ENCODE measurements at places on chromosomes 7 and 10. TPM values are rescaled to one million over a fixed set of nuclear protein-coding genes. Genes with fewer than 3 reads are reported as not detected.

The MYO3A gene
- total RNA-seq = 0.22 TPM

The OR2A5 gene
- total RNA-seq = not detected

- H3K27me3 ChIP-seq = no peaks in the 10 kb centered on the region
- no peaks in the 10 kb centered on the region for H3K36me3 ChIP-seq
- no peaks in the 10 kb centered on the region for H3K4me1 ChIP-seq
- no peak for DNase-seq
- no peak overlapping the region for H3K4me3 ChIP-seq
- no peak overlapping the region for H3K27ac ChIP-seq
Measured at GRCh38 chr7:77866370-77866769, 67.8 kb downstream of the PHTF2 start.

- H3K27me3 ChIP-seq = no peaks in the 10 kb centered on the region
- DNase-seq = no peak
- H3K27ac ChIP-seq = no peak overlapping the region
- H3K36me3 ChIP-seq = no peaks in the 10 kb centered on the region
- H3K4me3 ChIP-seq = no peak overlapping the region
- no peaks in the 10 kb centered on the region for H3K4me1 ChIP-seq
Measured at GRCh38 chr10:108362296-108362695, 1197.8 kb upstream of the SORCS1 start.

DNA sequence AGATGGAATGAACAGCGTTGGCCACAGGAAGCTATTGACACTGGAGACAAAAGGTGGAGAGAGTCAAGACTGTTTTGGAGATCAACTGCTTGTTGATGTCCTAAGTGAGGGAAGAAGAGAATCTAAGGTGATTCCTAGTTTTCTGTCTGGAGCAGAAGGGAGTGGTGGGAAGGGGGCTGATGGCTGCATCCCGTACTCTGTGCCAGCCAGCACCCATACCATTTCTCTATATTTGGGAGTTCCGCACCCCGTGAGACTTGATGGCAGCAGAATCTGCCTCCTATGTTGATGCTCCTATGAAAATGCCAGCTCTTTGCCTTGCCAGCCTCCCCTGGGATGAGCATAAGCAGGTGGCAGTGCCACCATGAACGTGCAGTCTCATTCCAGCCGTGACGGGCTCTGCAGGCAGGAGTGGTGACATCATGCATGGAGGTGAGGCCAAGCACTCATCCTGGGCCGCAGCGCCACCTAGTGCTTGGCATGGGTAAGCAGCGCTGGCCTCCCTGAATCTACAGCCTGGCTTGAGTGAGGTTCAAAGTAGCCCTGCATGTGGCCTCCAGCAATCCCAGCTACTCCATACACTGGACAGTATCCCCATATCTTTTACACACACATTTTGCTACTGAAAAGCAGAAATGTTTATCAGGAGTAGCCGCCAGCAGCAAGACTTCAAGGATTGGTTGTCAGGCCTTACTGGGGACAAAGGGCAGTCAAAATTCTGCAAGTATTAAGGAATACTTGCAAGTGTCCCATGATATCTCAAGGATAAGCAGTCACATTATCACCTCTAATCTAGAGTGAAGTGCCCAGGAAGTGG lies 43.0 kb downstream of the PODXL start:
- peaks cover 10% of the 10 kb centered on the region for H3K36me3 ChIP-seq
- no peak overlapping the region for H3K4me3 ChIP-seq
- H3K27me3 ChIP-seq = no peaks in the 10 kb centered on the region
- DNase-seq = peak; percentile 77
- peaks cover 6% of the 10 kb centered on the region for H3K4me1 ChIP-seq

DNA sequence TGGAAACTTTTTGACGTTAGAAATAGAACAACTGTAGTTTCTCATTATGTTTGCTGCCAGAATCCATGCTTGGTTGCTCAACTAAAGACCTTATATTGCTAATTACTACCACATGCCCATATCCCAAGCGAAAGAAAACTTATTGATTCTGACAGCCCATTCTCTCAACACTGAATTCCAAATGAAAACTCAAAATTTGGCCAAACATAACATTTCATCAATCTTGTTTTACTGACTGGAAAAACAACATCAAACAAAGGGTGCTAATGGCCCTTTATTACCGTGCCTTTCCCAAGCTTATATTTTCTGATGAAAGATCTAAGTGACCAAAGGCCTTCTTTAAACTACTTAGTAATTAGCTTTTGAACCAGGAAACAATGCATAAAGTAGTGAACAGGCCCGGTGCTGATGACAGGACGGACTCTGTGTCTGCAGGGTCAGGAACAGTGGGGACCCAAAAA lies 531.8 kb downstream of the KCNMA1 start:
- H3K36me3 ChIP-seq = no peaks in the 10 kb centered on the region
- H3K4me1 ChIP-seq = peaks cover 35% of the 10 kb centered on the region
- no peak for DNase-seq
- no peak overlapping the region for H3K27ac ChIP-seq

DNA sequence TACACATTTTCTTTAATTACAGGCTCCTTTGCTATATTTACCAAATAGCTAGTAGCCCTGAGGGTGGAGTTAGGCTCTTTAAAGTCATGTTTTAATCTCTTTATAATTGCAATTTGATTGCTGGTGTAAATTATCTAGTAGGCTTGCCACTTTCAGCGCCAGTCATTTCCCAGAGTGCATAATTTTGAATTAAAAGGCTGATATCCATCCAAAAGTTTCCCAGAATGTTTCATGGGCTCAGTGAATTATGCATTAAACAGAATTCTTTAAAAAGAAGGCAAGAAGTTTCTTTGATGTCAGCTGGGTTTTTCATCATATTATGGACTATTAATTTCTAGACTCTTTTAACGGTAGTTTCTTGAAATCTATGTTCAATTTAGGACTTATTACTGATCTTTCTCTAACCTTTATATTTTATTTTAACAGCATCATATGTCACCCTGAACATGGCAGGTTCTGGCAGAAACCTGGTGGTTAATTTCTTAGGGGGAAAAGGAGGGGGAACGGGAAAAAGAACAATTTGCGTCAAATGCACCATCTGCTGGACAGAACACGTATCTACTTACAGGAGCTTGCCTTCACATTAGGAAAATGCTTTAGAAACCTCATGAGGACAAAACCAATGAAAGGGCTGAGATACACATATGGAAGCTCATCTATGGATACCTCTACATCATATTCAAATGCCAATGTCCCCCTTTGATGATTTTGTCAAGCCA lies 171.1 kb downstream of the GRM3 start:
- H3K27me3 ChIP-seq = no peaks in the 10 kb centered on the region
- no peak overlapping the region for H3K4me3 ChIP-seq
- H3K4me1 ChIP-seq = no peaks in the 10 kb centered on the region
- no peak for DNase-seq
